ENCODE measurements at places on chromosomes 16 and 17.

DNA sequence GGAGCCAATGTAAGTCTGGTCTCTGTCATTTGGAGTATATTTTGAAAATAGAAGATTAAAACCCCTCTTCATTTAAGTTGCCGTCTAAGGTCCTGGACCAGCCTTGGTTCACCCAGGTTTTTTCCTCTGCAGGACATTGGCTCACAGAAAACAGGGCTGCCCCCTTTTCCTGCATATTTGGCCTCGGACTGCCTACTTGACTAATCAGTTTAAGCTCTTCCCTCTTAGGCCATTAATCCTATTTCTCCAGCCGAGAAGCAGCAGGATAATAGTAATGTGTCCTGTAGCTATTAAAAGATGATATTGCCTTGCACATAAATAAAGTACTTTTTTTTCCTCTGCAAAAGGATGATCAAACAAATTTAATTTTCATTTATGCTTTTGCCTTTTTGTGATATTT is 52.1 kb downstream of the PRKCA start:
- no peak for DNase-seq

- peak; percentile 90 for DNase-seq
These were observed 14.4 kb upstream of the CA4 start for GRCh38 chr17:60135151-60135950.

DNA sequence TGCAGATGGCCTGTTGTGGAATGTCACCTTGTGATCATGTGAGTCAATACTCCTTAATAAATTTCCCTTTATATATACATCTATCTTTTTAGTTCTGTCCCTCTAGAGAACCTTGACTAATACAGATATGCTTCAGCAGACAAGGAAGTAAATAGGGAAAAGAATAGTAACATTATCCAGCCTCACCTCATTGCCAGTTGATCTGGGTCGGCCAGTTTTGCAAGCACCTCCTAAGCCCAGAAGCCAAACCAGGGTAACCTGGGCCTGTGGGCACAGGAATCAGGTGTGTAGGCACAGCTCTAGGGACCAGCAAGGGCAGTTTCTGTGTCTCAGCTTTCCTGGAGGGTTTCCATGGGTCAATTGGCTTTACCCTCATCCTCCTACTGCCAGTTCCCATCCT is 11.9 kb upstream of the CCL17 start:
- no peak for DNase-seq

DNA sequence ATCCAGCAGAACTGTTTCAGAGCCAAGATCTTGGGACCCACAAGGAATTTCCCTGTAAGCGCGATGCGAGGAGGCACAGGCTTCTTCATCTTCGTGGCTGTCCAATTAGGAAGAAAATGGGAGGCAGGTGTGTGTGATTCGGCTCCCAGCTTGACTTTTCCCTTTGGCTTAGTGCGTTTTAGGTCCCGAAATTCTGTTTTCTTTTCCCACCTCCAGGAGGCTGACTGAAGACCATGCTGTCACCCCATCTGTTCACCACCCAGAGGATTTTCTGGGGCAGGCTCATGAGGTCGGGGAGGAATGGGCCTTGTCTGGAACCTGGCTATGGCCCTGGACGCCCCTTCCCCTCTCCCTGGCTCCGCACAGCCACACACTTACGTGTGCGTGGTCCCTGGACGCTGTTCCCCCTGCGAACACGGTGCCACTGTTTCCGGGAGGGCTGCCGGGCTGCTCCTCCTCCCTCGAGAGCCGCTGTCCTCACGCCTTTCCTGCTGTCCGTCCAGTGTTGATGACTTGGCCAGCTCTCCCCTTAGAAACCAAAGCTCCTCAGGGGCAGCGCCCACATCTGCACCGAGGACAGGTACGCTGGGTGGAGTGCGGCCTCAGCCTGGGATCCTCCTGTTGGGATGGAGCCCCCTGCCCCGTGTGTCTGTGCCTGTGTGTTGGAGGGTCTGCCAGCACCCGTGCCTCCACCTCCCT is 2.7 kb upstream of the PABPN1L start:
- no peak for DNase-seq

DNA sequence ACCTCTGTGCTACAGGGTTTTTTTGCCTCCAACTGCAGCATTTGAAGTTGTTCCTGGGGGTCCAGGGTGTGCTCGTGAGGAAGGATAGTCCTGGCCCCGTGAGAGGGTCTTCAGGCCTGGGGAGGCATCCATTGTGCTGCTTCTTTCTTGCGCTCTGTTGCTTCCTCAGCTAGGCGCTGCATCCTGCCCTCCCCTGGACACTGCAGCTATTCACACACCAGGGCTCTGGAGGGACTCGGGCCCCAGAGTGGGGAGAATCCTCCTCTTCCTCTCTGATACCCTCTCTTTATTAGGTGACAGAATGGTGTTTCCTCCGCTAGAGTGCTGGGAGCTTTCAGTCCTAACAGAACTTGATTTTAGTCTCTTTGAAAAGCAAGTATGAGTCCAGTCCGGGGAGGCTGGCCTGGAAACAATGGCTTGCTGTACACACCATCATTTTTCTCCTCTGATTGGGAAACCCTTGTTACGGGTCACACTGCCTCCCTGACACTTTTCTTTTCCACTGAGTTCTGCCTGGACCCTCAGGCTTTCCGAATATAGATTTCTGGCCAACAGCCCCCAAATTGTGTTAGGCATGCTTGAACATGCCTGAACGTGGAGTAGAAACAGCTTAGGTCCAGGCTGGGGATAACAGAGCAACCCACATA is 81.4 kb upstream of the ELAC2 start:
- DNase-seq = no peak

GRCh38 chr17:81217491-81217890 is 5.3 kb downstream of the CEP131 start:
- DNase-seq = no peak

- no peak for DNase-seq
These were observed 16.8 kb downstream of the POLR3E start for GRCh38 chr16:22313876-22314470.

DNA sequence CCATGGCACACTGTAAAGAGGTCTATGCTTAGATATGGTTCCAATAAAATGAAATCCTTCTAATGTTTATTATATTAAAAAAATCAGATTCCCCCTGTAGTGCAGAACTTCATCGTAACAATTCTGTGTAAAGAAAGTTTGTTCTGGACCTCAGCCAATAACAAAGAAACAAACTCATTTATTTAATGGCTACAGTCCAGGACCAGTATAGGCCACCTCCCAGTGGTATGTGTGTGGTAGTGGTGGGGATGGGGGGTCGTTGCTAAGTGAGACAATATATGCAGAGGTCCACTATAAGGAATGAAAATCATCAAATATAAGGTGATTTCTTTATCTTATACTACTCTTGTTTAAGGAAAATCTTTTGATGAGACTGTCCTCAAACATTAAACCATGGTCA is 136.4 kb downstream of the CDK5R1 start:
- DNase-seq = no peak

DNA sequence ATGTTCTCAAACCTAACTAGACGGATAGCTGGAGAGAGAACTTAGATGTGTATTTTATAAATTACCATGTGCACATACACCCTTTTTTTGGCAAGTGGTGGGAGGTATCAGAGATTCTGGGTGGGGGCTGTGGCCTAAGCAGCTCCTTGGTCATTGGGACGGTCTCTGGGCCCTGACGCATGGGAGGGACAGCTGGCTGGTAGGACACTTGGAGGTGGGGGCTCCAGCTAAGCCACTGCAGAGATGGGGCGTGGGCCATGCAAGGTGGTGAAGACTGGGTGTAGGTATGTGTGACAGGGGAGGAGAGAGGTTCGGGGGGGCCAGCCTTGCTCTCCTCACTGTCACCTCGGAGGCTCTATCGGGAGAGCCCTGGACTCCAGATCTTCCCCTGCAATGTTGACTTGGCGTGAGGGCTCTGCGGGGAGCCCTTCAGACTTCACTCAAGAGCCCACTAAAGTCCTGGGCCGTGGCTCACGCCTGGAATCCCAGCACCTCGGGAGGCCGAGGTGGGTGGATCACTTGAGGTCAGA is 17.1 kb downstream of the C1QTNF1 start:
- no peak for DNase-seq

- DNase-seq = no peak
These were observed 3.5 kb downstream of the ZNF629 start for GRCh38 chr16:30783280-30784109.

GRCh38 chr17:326010-326621 is 26.5 kb downstream of the RPH3AL start:
- DNase-seq = no peak

DNA sequence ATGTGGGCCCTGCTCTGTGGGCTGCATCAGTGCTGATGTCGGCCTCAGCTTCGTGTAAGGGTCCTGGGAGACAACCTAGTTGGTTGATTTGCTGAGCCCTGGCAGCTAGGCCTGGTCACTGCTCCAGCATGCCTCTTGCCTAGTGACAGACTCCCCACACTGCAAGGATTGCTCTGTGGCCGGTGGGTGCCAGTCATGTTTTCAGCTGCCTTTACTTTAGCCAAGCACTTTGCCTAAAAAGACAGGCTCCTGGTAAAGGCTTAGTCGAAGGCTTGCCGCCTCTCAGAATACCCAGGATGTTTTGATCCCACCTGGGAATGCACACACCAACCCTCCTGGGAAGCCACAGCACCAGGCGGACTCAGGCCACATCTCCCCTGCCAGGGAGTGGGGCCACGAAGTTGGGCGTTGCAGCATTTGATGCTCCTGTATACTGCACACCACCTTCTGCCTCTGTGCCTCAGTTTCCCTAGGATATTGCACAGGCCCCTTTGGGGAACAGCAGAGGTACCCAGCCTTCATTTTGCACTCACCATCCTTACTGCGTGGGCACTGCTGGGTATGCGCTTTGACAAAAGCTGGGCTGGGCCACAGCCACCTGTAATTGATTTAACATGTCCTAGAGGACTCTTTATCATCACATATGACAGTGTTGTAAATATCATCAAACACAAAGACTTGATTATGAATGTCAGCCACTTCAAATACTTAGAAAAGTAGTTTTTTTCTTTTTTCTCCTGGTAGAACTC is 19.9 kb downstream of the GINS2 start:
- no peak for DNase-seq

DNA sequence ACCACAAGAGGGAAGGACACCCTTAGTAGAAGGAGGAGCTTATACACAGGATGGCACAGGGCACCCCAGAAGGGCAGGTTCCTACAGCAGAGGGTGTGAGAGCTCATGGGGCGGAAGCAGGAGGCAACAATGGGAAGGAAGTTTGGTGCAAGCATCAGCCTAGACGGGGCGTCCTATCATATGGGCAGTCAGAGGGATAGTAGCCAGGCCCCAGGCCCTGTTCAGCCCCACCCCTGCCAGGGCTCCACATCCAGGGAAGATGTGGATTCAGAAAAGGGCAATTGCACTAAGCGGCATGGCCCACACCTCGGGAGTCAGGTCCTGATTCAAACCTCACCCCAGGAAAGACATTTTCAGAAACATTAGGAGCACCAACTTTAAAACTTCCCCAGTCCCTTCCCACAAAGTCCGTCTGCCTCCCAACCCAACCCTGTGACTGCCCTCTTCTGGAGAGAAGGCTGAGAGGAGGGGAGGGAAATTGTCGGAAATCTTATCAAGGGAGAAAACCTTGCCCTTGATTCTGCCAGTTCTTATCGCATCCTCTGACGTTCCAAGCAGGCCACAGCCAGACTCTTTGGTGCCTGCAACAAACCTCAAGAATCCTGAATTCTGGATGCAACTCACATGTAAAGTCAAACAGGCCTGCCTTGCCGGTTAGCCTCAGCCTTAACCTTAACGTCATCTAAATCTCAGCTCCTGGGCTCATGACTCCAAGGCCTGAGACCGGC is 198.8 kb upstream of the CDH5 start:
- no peak for DNase-seq

DNA sequence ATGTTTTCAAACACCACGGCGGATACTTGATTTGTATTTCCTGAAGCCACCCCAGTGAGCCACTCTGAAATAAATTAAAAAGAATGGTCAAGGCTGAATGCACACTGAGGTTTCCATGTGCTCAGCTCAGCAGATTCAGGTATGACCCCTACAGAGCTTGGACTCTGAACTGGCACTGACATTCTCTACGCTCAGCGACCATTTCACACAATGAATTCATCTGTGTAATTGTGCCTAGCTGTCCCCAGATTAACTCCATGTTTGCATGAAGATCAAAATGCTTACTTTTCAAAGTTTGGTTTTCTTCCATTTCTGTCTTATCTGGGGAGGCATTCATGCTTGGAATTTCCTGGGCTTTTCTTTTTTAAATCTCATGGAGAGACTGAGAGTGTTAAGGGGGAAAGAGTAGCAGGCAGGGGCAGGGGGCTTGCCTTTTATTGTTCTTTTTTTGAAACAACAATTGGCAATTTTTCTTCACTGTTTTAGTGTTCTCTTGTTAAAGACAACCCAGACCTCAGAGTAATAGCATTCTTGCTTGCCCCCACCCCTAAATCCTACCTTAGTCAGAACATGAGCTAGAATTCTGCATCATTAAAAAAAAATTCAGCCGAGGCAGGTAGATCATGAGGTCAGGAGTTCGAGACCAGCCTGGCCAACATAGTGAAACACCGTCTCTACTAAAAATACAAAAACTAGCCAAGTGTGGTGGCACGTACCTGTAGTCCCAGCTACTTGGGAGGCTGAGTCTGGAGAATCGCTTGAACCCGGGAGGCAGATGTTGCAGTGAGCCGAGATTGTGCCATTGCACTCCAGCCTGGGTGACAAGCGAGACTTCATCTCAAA is 85.5 kb upstream of the HNF1B start:
- no peak for DNase-seq

- no peak for DNase-seq
These were observed 17.7 kb upstream of the EXOSC6 start for GRCh38 chr16:70269471-70269870.

DNA sequence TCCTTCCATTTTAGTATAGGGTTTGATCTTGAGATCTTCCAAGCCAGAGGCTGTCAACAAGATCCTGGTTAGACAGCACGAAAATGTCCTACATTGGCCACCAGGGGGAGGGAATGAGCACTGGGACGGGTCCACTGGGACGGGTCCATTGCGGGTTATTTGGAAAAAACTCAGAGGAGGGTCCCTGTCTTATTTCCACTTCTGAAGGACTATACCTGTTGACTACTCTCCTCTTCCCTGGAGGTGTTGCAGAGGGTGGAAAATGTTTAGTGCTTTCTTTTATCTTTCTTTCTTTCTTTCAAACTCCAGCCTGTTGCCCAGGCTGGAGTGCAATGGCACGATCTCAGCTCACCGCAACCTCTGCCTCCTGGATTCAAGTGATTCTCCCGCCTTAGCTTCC is 2.5 kb downstream of the TTLL6 start:
- peak; percentile 56 for DNase-seq

GRCh38 chr16:54027995-54028394 is 258.6 kb downstream of the IRX3 start:
- DNase-seq = no peak

- no peak for DNase-seq
These were observed 68.3 kb upstream of the TANC2 start for GRCh38 chr17:62897706-62898105.

GRCh38 chr16:50246299-50247122 is 19.8 kb upstream of the ADCY7 start:
- no peak for DNase-seq

DNA sequence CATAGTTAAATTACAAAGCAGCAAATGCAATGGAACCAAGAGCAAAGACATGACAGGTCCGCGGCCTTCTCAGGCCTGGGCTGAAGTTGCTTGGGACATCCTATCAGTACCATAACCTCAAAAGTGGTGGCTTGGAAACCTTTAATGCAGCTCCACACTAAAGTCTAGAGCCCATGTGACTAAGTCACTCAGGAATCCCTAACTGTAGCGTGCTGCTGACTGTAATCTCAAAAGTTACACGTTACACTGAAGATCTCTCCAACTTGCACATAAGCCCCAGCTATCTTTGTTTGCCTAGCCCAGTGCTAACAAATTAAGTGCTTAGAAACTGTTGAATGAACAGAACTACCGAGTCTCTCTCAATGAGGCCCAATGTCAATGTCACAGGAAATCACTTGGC is 27.8 kb downstream of the NUP88 start:
- DNase-seq = no peak

Measured in stimulated activated naive CD8-positive, alpha-beta T cell treated with anti-CD3 and anti-CD28 coated beads, Interleukin-15, amount 100 ng/mL, for 72 hours (primary cell).